ENCODE measurements at places on chromosomes 2 and 18.

GRCh38 chr2:108236676-108237335, 3.0 kb upstream of the SULT1C3 start:
- no peak for DNase-seq

GRCh38 chr2:164881524-164881923, 39.9 kb upstream of the COBLL1 start:
- DNase-seq = no peak

GRCh38 chr2:233434666-233435330, 80.5 kb downstream of the DGKD start:
- no peak for DNase-seq

- no peak for DNase-seq
These were observed 352.4 kb downstream of the EIPR1 start for GRCh38 chr2:3025261-3025660.

DNA sequence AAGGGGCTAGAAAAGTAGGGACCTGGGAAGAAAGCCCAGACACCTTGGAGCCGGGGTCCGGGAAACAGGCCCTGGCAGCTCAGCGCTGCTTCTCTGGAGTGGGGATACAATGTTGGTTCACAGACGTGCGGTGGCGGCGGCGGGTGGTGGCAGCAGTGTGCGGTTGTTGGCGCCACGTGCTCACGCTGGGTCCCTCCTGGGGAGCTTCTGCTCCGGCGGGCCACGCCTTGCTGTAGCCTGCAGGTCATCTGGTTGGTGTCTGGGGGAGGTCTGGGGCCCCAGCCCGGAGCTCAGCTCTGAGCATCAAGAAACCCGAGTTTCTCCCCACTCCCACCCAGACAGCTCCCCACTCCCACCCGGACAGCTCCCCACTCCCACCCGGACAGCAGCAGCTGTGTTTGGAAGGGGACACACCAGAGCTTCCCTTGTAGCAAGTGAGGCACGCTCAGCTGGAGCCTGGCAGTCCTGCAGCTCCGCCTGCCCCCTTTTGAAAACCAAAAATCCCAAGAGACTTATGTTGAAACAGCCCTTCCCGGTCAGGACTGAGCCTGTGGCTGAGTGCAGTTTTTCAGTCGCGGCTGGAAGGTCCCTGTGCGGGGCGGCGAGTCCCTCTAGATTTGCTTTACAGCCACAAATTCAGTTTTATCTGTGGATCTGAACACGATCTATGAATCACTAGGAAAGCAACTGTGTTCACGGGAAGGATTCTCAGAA, 46.9 kb downstream of the NFATC1 start:
- peak; percentile 61 for DNase-seq

DNA sequence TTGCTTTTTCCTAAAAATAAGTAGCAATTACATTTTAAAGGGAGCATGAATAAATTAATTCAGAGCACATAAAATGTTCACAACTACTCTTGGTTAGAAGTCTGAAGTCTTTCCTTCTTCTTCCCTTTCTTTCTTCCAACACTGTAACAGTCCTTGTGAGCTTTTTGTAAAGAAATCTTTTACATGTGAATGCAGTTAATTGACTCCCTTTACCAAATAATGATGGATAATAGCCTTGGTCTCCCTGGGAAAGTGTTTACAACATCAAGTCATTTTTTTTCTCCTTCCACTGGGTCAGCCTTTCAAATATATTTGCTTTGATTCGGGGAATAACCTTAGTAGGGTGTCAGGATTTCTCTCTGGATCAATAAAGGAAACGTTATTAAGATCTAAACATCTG, 39.1 kb downstream of the CALCRL start:
- no peak for DNase-seq

- DNase-seq = peak; percentile 30
These were observed 88.0 kb downstream of the COMMD1 start for GRCh38 chr2:61993422-61994024.

GRCh38 chr2:238724728-238725127, 123.2 kb upstream of the TWIST2 start:
- DNase-seq = no peak
